ENCODE measurements at places on chromosomes 4 and X.

GRCh38 chr4:40247350-40247749, 50.5 kb downstream of the RHOH start:
- DNase-seq = peak; percentile 57

DNA sequence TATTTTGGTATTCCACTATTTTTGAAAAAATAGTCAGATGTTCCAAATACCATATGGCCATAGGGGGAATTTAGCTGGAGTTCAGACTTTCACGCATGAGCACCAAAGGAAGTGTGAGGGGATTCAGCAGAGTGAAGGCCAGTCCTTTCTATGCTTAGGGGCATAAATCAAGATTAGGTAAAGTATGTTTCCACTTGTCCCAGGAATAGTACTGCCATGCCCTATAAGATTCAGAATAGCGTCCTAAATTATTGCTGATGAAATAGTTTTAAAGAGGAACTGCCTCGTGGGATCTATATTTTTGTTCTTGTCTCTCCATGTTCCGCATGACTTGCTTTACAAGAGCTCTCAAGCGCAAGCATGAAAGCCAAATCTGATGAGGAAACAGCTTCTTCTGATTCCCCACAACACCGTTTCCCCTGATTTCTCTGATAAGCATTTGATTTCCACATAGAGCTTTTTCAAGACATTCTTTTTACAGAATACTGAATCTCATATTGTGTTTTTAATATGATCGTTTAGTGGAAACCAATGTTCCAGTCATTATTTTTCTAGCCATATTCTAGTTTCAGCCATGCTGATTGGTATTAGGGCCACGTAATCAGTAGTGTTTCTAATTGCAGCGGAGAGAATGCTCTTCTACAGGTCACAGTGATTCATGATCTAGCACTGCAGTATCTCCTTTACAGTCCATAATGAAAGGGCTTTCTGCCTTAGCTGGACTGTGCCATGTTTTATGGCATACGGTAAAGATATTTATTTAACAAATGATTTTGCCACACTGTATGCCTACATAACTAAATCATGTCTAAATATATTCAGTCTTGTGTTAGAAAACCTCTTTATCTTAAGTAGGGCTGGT, 492.3 kb downstream of the CENPC start:
- DNase-seq = no peak

- no peak for DNase-seq
Observed at GRCh38 chr4:2248044-2248780, 6.3 kb upstream of the HAUS3 start.

- no peak for DNase-seq
Observed at GRCh38 chr4:116627545-116627944, 457.8 kb downstream of the TRAM1L1 start.

Measured in NB4 (cell line).